ENCODE measurements at places on chromosomes 3 and 15.
A peak's percentile ranks its signal among the peaks of the same experiment; 100 is the strongest.

DNA sequence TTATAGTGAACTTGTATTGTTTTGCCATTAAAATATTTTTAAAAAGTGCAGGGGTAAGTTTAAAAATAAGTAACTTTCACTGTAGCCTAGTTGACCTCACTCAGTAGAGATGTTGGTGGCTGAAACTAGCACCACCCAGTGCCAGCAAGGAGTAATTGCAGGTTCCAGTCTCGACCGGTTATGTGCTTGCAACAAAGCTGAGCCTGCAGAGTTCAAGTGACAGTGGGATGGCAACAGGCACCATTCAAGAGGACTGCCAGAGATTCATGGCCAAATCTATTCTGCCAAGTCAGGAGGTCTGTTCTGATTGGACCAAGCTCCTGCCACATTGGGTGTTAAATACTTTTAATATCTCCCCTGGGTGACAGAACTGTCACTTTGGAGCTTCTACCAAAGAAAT is 2.7 kb downstream of the ADAMTS7 start:
- peak; percentile 54 for DNase-seq

- DNase-seq, result no peak
Measured at GRCh38 chr15:66138096-66138783, 115.3 kb downstream of the MEGF11 start.

GRCh38 chr3:134544316-134544715 is 58.5 kb downstream of the CEP63 start:
- DNase-seq, result no peak

DNA sequence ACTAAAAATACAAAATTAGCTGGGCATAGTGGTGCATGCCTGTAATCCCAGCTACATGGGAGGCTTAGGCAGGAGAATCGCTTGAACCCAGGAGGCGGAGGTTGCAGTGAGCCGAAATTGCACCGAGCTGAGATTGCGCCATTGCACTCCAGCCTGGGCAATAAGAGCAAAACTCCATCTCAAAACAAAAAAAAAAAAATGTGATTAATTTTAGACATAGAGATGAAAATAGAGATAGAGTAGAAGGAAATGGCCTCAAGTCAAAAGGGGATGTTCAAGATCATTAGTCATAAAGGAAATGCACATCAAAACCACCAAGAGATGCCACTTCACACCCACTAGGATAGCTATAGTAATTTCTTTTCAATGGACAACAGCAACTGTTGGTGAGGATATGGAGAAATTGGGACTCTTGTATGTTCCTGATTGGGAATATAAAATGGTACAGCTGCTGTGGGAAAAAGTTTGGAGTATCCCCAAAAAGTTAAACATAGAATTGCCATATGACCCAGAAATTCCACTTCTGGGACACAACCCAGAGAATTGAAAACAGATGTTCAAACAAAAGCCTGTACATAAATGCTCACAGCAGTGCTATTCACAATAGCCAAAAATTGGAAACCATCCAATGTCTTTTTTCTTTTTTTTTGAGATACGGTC is 55.4 kb downstream of the ABHD2 start:
- peak; percentile 66 for DNase-seq

- DNase-seq, result no peak
Measured at GRCh38 chr3:123935830-123936229, 25.2 kb downstream of the CCDC14 start.

Data from MCF 10A (cell line).